ENCODE measurements at places on chromosomes 2 and 18.

- DNase-seq = no peak
Measured at GRCh38 chr2:34899079-34899478, 1300.0 kb upstream of the FAM98A start.

GRCh38 chr2:102417946-102418345 lies 5.0 kb upstream of the IL18RAP start:
- DNase-seq = no peak

GRCh38 chr18:74249181-74249968 lies 42.4 kb downstream of the CYB5A start:
- peak; percentile 17 for DNase-seq

- no peak for DNase-seq
Measured at GRCh38 chr2:158381978-158382377, 74.6 kb downstream of the CCDC148 start.

DNA sequence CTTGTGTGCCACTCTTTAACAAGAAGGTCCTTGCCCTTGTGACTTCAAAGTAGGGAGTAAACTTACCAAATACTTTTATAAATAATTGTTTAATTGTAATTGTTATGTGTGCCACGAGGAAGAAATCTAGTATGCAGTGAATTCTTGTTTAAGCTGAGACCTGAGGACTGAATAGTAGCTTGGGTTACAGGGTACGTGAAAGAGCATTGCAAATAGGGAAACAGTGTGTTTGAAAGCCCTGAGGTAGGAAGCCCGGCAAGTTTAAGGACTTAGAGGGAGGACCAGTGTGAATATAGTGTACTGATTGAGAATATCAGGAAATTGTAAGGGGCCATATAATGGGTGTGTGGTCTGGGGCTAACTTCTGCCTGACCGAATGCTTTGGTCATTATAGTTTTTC lies 26.2 kb downstream of the PHLPP1 start:
- DNase-seq = no peak

DNA sequence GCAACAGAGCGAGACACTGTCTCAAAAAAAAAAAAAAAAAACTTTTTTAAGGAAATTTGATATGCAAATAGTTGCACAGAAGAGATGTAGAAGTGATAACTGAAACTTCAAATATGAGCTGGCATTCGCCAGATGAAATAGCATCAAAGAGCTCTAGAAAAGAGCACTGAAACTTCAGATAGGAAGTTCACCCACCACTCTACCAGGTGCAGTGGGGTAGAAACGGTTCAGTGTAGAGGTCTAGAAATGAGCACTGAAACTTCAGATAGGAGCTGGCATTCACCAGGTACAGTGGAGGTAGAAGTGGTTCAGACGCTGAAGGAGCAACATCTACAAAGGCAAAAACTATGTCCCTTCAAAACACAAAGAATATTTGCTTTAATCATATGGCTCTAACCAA lies 9.0 kb upstream of the ONECUT2 start:
- no peak for DNase-seq

Data from hematopoietic multipotent progenitor cell treated with erythropoietin and hydrocortisone succinate and interleukin-3 and kit ligand, for 4 days (in vitro differentiated cells).